ENCODE measurements at places on chromosomes 12 and 14.

- no peak for DNase-seq
Measured at GRCh38 chr12:41188058-41188840, at the start of gene PDZRN4. Gene PDZRN4, plus strand, starts transcription at chr12:41188320.

DNA sequence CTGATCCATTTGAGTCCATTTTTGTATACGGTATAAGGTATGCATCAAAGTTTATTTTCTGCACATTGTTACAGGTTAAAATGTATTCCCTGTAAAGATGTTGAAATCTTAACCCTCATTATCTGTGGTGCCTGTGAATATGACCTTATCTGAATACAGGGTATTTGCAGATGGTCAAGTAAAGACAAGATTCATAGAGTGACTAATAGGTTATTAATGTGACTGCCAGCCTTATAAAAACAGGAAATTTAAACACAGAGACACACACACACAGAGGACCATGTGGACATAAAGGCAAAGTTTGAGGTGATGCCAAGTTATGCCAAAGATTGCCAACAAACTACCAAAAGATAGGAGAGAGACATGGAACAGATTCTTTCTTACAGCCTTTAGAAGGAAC, 347.2 kb upstream of the DCN start:
- peak; percentile 2 for DNase-seq

DNA sequence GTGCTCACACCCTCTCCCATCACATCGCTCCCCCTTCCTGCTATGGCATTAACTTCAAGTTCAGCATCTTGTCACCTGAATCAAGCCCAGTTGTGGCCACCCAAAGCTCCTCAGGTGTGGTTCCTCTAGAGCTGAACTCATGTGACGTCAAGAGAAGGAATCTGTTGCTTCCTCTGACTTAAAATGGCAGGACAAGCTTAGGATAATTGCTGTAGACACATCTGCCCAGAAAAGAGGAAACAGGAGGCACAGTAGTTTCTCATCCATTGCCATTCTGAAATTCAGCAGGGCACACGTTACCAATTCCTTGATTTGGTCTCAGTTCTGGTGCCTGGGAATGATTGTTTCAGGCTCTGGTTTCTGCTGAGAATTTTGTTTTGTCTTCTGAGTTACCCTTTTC, 52.1 kb downstream of the RCOR1 start:
- DNase-seq: no peak

- no peak for DNase-seq
Measured at GRCh38 chr12:31951939-31952338, 7.3 kb upstream of the RESF1 start.

DNA sequence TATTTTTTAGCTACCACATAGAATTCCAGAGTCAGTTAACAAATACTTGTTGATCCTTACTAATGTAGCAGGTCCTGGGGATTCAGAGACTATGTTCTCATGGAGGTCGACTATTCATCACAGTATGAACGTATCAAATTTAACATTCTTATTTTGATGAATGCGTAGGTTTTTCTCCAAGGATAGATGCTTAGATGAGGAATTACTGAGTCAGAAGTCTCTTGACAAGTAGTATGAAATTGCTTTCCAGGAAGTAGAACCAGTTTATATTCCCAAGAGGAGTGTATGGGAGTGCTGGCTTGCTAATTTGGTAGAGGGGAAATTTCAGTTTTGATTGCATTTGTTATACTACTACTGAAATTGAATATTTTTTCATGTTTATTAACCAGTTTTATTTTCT, 42.8 kb upstream of the CRADD start:
- peak; percentile 69 for DNase-seq

GRCh38 chr14:78683981-78684380, 513.8 kb downstream of the NRXN3 start:
- no peak for DNase-seq

- DNase-seq: no peak
Measured at GRCh38 chr14:89243741-89244140, 173.3 kb downstream of the FOXN3 start.

DNA sequence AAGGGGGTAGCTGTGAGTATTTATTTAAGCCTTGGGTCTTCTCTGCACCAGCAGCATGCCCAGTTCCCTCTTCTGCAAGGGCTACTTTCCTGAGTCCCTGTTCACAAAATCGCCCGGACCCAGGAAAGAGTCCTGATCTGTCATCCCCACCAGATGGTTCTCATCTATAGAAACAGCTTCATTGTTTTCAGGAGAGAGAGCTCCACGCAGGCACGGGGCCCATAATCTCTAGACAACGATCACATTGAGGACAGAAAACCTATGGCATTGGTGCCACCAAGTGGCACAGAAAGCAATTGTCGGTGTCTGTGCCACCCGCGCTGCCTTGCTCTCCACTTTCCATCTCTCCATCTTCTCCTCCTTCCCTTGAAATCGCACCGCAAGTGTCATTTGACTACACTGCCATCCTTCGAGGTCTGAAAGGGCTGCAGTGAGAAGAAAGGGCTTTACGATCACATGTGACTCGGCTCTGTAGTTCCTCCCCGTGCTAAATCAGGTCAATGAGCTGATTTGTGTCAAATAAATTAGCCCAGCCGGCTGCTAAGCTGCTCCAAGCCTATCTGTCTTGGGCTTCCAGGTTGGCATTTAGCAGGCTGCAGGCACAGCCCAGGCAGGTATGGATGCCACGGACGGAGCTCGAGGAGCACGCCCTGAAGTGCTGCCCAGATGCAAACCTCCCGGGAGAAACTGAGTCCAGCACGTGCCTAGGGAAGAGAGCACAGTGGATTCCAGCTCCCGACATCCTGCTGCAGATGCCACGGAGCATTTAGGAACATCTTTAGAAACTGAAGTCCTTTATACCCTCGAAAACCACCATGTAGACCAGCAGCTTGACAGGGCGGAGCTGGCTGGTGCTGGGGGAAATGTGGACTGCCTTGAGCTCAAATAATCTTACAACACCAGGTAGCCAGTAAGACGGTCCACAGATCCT, 28.8 kb downstream of the SPRING1 start:
- DNase-seq: peak; percentile 64

- peak; percentile 42 for DNase-seq
Measured at GRCh38 chr12:49664591-49665239, 41.4 kb downstream of the PRPF40B start.

- no peak for DNase-seq
Measured at GRCh38 chr14:104116756-104117340, 21.5 kb upstream of the KIF26A start.

DNA sequence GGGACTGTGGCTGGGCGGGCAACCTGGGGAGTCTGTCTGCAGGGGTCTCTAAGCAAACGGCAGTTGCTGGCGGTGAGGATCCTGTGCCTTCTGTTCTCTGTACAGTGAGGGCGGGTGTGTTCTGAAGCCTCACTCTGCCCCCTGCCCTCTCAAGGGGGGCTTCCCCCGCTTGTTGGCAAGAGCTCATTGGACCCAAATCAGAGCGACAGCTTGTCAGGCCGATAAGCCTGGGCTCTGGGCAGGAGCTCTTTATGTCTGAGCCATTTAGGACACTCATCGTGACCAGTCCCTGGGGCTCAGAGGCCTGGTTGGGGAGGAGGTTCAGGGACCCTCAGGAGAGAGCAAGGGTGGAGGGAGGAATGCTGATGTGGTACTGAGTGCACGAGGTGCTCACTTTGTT, 136.0 kb downstream of the TSPAN9 start:
- no peak for DNase-seq

- DNase-seq: no peak
Measured at GRCh38 chr14:52596861-52597260, 44.2 kb downstream of the GPR137C start.

All from cardiac fibroblast (primary cell).